ENCODE measurements at places on chromosomes 1 and 21. TPM values are rescaled to one million over a fixed set of nuclear protein-coding genes. Genes with fewer than 3 reads are reported as not detected.
A peak's percentile ranks its signal among the peaks of the same experiment; 100 is the strongest.

GRCh38 chr1:110258734-110259133, 48.6 kb downstream of the KCNC4 start:
- DNase-seq, result no peak
- H3K4me3 ChIP-seq, result no peak overlapping the region
- peaks cover 8% of the 10 kb centered on the region for H3K4me1 ChIP-seq
- peaks cover 4% of the 10 kb centered on the region for H3K36me3 ChIP-seq
- peaks cover 6% of the 10 kb centered on the region for H3K27me3 ChIP-seq
- no peak overlapping the region for H3K27ac ChIP-seq

The GPA33 gene
- total RNA-seq, result 5.3 TPM

DNA sequence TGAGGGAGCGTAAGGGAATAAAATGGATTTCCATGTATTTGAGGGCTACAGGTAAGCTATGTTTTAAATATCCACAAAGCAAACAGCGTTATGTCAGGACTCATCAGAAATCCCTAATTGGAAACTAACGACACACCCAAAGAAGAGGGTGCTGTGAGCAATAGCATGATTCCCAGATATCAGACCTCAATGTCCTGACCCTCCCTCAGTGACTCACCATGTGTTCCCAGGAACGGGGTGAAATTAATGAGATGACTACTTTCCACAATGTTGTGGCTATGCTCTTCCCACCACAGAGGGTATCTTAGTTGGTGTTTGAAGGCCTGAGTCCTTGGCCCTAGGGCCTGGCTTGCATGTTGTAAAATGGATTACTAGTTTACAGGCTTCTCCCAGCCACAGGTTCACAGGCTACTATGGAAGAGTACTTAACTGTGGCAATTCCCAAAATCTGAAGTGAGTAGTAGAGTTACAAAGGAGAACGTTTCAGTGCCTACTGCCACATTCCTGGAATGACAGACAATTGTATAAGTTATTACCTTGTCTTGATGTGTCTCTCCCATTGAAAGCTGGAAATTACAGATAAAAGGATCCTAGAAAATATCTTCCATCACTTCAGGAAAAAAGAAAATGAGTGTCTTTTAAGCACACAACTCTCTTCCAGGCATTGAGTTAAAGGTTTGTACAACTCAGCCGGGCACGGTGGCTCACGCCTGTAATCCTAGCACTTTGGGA, 1.7 kb upstream of the KRTAP11-1 start:
- no peak overlapping the region for H3K27ac ChIP-seq
- no peak overlapping the region for H3K4me3 ChIP-seq
- H3K27me3 ChIP-seq, result peaks cover 2% of the 10 kb centered on the region
- H3K36me3 ChIP-seq, result no peaks in the 10 kb centered on the region
- no peak for DNase-seq

DNA sequence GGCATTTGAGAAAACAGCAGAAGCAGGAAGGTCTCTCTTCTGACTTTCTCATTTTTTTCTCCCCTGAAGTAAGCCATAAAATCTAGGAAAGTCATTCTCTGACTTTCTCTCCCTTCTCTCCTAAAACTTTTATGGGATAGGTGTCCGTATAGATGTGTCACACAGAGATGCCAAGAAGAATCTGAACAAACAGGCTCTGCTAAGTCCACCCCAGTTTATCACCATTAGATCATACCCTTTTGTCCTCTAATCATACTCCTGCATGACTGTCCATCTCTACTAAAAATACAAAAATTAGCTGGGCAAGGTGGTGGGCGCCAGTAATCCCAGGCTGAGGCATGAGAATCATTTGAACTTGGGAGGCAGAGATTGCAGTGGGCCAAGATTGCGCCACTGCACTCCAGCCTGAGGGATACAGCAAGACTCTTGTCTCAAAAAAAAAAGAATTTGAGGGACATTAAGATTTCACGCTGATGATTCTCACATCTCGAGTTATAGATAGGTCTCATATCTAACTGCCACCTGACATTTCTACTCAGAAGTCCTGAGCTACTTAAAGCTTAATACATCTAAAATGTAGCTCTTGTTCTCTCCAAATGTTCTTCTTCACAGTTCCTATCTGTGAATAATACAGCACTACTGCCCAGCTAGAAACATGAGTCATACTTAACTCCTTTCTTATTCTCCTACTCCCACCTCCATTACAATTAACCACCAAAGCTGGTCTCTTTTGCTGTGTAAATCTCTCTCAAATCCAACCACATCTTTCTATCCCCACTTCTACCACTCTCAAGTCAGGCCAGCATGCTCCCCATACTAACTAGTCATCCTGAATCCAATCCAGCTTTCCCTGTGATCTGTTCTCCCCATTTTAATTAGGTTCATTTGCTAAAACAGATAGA, 47.7 kb downstream of the ZNF644 start:
- no peaks in the 10 kb centered on the region for H3K27me3 ChIP-seq
- no peak for DNase-seq
- peaks cover 11% of the 10 kb centered on the region for H3K36me3 ChIP-seq
- H3K4me1 ChIP-seq, result peaks cover 28% of the 10 kb centered on the region
- H3K27ac ChIP-seq, result peak overlapping the region; percentile 1
- H3K4me3 ChIP-seq, result no peak overlapping the region
